ENCODE measurements at places on chromosomes 16 and 17. TPM values are rescaled to one million over a fixed set of nuclear protein-coding genes. Genes with fewer than 3 reads are reported as not detected.

Gene HSD17B1
- 0.44 TPM for total RNA-seq

Gene ITGAL
- total RNA-seq: not detected

Gene HOXB2
- total RNA-seq: 16.6 TPM

Gene ADAM11
- 0.23 TPM for total RNA-seq

Gene SLC13A2
- total RNA-seq: not detected

Gene RHBDF1
- total RNA-seq: 46.6 TPM

Gene ADAMTS18
- 47.5 TPM for total RNA-seq

Gene C16orf86
- 4.9 TPM for total RNA-seq

Gene JPT2
- total RNA-seq: 76.3 TPM

Gene GCGR
- not detected for total RNA-seq

Gene FOXN1
- not detected for total RNA-seq

Gene TNK1
- 0.23 TPM for total RNA-seq

Gene TNFSF12
- 38.2 TPM for total RNA-seq

Gene GLP2R
- total RNA-seq: 0.10 TPM

Gene PSMD3
- total RNA-seq: 134 TPM

Gene CCL4
- total RNA-seq: not detected

Gene WSCD1
- 54.1 TPM for total RNA-seq

Gene TPSG1
- not detected for total RNA-seq

Gene SALL1
- 1.5 TPM for total RNA-seq

Gene CCL3
- total RNA-seq: not detected

Gene FNDC8
- total RNA-seq: not detected

Gene SLC5A10
- not detected for total RNA-seq

Gene SPN
- total RNA-seq: not detected

Data from glomerular endothelial cell (primary cell).